NCI-H2171 treated with DMSO at 0.1 percent for 48 hours (cell line): ENCODE measurements at places on chromosomes 7 and 10.

DNA sequence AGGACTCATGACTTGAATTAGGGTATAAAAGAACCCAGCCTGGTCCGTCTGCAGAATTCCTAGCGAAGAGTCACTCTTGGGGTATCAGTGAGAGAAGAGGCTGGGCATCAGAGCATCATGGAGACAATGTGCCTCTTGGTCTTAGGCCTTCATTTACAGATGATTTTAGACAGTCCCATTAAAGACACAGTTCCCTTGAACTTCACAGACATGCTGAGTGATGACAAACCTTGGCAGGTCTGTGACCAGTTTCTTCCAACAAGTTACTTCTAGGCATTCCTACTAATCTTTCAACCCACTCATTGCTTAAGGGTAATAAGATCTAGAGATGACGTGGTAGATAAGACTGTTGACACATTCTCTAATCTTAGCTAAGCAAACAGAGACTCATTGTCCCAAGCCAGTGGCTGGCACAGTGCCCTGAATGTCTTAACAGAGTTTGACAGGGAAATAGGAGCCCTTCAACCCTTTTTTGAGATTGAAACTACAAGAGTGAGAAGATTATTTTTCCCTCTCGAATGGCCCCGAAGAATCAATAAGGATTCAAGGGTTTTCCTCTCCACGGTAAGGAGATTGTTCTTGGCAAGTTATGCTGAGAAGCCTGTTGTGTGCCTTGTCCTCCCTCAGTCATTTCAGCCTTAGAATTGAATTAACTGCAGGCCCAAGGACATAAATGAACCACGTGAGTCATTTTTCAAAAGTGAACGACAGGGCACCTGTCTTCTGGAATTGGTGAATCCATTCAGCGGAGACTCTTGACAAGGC lies 281.1 kb downstream of the CCDC3 start:
- peak; percentile 14 for DNase-seq

DNA sequence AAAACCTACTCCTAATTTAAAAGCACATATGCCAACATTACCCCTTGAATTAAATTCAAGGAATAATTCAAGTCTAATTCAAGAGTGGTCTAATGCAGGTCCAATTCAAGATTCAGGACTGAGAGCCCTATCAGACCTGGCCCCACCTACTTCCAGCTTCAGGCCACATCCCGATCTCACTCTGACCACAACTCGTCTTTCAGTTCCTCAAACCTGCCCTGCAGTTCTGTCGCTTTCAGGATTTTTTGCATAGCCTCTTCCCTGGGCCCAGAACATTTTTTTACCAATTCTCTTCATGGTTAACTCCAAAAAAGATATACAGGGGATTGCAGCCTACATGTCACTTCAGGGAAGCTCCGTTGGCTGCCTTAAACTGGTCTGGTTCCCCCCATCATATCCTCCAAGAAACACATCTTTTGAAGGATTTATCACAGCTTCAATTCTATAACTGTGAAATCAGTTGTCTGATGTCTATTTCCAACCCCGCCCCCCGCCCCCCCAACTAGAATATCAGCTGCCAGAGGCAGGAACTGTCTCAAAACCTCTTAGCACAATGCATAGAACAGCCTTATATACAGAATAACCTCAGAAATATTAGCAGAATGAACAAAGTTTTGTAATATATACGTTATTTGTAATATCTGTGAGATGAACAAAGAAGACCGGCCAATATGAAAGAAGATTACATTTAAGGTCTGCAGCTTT lies 20.8 kb downstream of the CCDC6 start:
- DNase-seq = no peak

DNA sequence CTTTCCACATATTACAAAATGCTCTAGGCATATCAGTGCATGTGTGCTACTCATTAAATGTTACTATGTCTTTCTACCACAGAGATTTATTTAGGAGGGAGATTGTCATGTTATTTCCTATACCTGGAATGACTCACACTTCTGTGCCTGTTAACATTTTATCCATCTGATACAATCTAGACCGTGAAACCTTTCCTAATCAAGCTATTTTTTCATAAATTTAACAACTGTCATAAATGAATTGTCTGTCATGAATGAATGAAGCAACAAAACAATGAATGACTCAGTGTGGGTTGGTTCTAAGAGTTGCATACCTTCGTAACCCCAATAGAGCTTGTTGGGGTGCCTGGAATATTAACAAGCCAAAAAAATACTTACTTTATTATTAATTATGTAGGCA lies 554.3 kb downstream of the GRM8 start:
- DNase-seq = no peak

DNA sequence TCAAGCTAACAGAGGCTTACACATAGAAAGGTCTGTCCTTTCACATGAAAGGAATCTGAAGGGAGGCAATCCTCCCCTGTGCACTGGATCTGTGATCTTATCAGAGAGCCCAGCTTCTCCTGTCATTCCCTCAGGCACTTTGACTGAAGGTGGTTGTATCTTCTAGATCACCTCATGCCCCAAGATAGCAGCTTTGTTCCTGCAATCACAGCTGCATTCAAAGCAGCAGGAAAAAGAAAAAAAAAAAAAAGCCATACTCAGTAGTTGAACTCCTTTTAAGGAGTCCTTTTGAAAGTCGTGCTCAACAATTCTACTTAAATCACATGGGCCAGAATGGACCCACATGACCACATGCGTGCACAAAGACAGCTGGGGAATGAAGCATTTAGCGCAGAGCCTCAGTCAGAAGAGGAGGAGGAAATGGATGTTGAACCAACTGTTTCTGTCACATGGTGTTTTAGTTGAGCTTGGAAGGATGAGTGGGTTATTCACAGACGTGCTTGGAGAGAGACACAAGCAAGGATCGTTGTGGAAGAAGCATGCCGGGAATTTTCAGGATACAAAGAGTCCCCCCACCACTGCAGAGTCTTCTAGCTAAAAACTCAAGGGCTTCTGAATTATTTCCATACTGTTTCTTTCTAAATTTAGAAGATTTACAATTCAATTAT lies 13.0 kb upstream of the PFKP start:
- no peak for DNase-seq

DNA sequence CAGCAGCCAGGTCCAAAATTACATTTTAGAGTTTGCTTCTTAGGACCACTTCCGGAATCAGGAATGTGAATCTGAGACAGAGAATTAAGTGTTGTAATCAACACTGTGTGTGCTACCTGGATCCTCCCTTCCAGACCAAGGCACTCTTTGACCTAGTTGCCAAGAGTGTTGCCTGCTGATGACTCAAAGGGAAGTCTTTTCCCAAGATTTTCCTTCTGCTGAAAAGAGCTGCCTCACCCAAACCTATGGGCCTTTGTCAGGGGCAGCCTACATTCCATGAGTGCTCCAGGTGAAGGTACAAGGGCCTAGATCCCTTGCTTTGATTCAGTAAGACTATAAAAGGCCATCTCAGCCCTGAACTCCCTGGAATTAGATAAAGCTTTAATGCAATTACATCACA lies 712.5 kb upstream of the ANKRD30A start:
- no peak for DNase-seq

- no peak for DNase-seq
These were observed 18.4 kb downstream of the VTI1A start for GRCh38 chr10:112465299-112465883.
